GOT3 (cell line): ENCODE measurements at places on chromosomes 7 and 10.

DNA sequence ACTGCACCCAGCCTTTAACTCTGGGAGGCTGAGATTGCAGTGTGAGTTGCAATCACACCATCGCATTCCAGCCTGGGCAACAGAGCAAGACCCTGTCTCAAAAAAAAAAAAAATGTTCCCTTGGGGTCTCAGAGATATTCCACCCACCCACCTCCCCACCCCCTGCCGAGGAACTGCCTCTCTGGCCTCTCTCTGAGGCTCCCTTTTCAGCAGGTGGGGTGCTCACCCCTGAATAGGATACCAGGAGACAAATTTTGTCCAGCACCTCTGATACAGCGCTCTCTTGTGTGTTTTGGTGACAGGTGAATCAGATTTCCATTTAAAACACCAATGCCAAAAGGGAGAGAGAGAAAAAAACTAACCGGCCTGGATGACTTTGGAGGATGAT, 92.6 kb upstream of the KIF5B start:
- no peak for DNase-seq

GRCh38 chr10:81679291-81679690, 195.7 kb upstream of the NRG3 start:
- DNase-seq, result no peak

DNA sequence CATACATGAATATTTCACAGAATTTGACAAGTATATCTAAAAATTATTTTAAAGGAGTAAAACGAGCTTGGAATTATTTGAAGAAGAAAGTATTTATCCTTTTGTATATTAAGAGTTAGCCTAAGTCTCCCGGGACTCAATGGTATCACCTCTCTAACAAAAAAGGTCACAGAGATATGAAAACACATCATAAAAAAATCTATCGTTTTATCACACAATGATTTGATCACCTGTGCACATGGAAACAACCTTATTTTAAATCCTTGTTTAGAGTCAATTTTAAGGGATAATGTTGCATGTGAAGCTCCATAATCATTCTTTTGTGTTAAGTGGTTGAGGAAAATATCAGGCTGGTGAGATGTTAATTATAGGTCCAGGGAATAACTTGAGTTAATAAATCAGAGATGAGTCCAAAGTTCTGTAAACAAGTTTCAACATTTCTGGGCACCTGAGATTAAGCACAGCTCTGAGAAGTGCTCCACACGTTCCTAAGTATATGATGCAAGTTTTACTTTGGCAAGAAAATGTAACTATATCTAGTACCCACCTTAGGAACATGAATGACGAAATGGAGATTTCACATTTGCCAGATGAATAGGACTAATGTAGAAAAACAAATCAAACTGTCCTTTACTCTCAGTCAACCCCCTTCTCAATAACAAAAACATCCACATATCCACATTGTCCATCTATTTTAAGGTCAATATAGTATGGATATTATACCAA, 148.5 kb upstream of the AKR1E2 start:
- no peak for DNase-seq

DNA sequence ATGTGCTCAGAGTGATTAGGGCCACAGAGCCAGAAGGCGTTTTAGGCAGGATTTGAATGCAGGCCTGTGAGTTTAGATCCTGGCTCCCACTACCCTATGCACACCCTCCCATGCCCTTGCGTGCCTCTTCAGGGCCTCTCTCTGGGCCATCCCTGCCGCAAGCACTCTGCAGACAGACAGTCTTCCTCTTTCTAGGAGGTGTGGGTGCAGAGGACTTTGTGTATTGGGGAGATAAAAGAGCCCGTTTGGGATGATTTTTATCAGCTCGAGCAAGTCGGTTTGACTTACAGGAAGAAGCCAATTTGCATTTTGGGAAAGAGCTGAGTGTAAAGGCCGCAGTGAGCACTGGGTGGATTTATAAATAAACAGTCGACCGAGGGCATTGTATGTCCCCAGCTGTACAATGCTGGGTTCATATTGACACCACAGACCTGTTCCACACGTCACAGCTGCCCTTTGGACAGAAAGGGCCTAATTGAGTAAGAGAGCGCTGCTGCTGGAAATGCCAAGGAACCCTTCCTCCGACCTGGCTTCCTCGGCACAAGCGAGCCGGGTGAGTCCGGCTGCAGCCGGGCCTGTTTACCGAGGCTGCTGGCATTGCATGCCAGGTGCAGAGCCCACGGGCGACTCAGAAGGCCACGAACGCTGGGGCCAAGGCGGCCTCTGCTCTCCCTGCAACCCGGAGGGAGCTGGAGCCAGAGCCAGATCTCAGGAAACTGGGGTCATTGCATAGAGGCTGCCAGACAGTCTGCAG, 25.1 kb downstream of the ZMIZ1 start:
- no peak for DNase-seq

DNA sequence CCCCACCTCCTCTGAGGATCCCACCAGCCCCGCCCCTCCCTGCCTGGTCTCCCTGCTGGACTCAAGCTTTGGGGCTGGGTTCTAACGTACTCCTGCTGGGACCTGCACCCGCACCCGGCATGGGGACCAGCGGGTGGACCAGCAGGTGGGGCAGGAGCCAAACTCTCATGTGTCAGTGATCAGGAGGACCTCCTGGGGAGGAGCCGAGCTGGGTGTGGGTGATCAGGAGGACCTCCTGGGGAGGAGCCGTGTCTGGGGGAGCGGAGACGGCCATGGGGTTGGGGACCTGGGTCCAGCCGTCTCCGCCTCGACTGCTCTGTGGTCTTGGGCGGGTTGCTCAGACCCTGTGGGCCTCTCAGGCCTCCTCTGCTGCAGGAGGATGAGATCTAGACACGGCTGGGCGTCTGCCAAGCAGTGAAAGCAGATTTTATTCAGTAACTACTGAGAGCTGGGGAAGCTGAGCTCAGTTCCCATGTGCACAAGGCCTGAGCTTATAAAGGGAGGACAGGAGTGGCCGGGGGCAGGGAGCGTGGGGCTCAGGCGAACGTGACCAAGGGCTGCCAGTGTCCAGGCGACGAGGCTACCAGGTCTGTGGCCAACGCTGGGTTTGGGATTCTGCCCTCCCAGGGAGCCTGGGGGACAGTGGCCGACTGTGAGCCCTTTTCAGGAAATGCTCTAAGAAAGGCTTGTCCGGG, 33.6 kb upstream of the UTF1 start:
- no peak for DNase-seq

DNA sequence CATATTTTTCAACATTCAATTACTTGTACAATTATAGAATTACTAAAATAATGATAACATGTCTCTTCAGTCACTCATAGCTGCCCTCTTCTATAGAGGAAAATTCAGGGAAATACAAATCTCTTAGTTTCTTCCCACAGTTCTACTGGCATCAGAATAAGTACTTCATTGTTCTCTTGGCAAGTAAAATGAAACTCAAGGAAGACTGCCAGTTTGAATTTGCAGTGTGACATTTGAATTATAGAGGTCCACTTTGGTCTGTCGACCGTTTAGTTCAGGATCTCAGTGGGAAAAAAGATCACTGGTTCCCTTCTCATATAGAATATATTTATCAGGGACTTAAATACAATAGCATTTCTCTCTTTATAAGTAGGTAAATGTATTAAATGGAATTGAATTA, 114.5 kb downstream of the PON1 start:
- no peak for DNase-seq

DNA sequence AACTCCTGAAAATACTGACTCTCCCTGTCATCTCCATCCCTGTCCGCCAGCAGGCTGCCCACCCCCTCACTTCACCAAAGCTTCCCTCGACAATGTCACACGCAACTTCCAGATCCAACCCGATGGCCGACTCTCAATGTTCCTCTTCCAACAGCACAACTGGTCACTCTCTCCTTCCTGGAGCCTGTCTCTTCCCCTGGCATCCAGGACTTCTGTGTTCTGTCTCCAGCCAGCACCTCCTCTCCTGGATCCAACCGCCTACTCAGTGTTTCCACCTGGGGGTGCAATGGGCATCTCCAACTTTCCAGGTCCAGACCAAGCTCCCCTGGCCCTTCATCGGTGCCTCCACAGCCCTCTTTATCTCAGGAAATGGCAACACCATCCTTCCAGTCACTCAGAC, 8.6 kb downstream of the CPA5 start:
- no peak for DNase-seq

GRCh38 chr10:13180788-13181187, 19.4 kb downstream of the MCM10 start:
- DNase-seq, result no peak

DNA sequence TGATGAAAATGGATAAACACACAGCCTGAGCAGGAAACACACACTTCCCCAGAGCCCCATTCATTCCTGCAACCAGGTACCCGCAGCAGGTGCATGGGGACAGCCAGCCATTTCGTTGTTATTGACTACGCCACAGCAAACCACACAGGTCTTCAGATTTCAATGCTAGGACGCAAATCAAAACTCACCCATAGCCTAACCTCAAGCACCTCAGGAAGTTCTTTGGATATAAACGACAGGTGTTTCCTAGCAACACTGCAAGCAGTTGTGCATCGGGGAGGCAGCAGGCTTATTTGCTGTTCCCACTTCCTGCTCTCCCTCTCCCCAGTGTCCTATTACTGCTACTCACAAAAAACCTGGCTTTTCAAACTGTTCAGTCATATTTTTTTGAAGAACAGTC, 176.5 kb upstream of the FRMD4A start:
- DNase-seq, result no peak

DNA sequence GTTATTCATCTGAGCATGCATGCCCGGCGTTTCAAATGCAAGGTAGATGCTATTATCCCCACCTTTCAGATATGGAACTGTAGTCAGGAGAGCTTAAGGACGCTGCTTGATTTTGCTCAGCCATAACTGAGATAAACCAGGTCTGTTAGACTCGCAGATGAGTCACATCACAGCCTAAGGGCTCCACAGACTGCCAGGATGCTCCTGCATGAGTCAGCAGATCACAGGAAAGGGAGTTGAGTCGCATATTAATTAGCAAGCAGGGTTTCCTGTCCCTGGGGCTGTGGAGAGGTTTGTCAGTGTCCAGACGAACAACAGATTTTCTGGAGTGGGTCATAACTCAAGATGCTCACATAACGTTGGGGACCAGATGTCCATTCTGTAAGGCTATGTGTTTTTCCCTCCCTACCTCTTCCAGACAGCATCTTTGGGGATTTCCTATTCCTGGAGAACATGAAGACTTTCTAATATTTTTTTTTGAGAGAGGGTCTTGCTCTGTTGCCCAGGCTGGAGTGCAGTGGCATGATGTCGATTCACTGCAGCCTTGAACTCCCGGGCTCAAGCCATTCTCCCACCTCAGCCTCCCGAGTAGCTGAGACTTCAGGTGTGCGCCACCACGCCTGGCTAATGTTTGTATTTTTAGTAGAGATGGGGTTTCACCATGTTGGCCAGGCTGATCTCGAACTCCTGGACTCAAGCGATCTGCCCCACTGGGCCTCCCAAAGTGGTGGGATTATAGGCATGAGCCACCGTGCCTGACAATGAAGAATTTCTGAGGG, 36.7 kb downstream of the PFKFB3 start:
- peak; percentile 44 for DNase-seq

- DNase-seq, result no peak
Observed at GRCh38 chr7:81414411-81414810, 355.4 kb downstream of the HGF start.

DNA sequence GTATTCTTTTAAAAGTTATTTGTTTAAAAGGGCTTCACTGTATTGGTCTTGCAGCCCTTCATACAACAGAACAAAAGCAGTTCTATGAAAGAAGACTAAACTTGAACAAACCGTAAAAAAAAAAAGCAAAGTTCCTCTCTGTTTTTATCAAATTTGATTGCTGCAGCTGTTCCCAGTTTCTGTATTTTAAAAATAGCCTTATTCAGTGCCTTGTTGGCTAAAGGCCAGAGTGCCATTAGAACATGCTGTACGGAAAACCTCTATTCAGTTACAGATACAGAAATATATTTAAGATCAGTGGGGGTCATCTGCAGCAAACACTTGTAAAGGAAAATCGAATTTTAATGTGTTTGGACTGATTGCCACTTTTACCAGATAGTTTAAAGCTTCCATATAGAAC, 207.8 kb upstream of the ETV1 start:
- DNase-seq, result no peak

DNA sequence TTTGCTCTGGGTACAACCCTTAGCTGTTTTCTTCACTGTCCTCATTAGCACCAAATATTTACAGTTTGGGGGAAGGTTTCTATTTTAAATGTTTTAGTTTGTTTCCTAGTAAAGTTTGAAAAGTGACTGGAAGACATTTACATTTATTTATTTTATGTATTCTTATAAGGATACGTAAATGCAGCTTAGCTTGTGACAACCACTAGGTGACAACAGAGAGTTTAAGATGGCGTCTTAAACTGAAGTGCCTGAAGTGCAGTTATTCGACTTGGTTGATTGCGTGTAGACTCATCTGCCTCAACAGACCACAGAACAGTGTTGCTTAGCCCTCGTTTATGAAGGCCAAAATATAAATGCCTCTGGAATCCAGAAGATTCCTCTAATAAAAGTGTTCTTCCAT, 378.2 kb upstream of the MYO3A start:
- no peak for DNase-seq

GRCh38 chr10:70233109-70233938, at the start of gene PPA1:
Gene PPA1, minus strand, starts transcription at chr10:70233429. Its CDS starts 102 bp downstream, at chr10:70233327.
- DNase-seq, result peak; percentile 86

DNA sequence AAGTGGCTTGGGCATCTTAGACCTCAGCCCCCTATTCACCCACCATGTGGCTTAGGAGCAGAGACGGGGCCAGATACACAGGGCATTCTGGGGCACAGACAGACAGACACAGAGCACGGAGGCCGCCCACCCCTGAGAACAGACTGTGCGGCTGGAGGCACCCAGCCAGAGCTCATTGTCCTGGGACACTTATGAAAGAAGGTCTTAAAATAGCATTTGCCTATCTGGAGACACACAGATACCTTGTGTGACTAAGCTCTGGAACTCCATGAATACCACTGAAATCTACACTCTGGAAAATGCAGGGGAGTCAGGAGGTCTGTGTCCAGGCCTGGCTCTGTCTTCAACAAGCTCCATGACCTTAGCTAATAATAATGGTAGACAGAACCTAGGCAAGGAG, 41.4 kb upstream of the ADO start:
- DNase-seq, result no peak

- DNase-seq, result no peak
Observed at GRCh38 chr7:39623732-39624441, 515 bp downstream of the RALA start.

GRCh38 chr10:108409306-108409705, 1244.8 kb upstream of the SORCS1 start:
- no peak for DNase-seq

GRCh38 chr10:21031232-21031795, 134.2 kb upstream of the NEBL start:
- no peak for DNase-seq

- DNase-seq, result no peak
Observed at GRCh38 chr7:42945821-42946626, 13.8 kb downstream of the MRPL32 start.

DNA sequence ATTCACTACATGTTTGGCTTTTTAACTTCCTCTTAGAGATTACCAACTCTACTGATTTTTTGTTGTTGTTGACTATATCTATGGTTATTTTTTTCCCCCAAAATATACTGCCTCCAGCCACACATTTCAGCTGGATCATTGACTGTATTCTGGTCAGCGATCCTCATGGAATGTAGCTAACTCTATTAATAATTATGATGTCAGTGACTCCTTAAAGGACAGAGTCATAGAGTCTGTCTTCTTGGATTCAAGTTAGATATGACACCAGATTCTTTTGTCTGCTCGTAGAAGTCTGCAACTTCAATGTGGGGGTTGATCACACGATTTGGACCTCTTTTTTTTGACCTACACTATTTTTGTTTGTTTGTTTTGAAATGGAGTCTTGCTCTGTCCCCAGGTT, 33.2 kb downstream of the UBN2 start:
- DNase-seq, result no peak
